ENCODE measurements at places on chromosomes 11 and 22.

- no peak for DNase-seq
These were observed 48.1 kb downstream of the TECTA start for GRCh38 chr11:121149116-121149515.

- DNase-seq, result no peak
These were observed 41.0 kb upstream of the XKR3 start for GRCh38 chr22:16866167-16866566.

- DNase-seq, result no peak
These were observed 485 bp downstream of the KCNJ4 start for GRCh38 chr22:38454353-38455075.

GRCh38 chr11:75249704-75250103, 9.1 kb downstream of the TPBGL start:
- no peak for DNase-seq

DNA sequence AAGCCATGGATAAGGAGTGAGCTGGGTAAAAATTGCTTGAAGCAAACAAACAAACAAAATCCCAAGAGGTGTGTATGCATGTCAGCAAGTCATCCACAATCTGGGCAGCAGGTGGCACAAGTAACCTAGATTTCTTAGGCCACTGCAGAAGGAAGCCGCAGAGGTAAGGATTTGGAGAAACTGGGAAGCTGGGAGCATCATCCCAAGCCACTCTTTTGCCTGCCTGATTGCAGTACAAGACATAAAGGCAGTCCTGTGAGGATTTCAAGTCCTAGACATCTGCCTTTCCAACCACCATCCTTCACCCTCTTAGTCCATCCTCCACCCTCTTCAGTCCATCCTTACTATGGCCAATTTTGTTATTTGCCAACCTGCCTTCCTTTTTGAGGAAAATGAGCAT, 67.2 kb upstream of the BMAL1 start:
- DNase-seq, result peak; percentile 77

DNA sequence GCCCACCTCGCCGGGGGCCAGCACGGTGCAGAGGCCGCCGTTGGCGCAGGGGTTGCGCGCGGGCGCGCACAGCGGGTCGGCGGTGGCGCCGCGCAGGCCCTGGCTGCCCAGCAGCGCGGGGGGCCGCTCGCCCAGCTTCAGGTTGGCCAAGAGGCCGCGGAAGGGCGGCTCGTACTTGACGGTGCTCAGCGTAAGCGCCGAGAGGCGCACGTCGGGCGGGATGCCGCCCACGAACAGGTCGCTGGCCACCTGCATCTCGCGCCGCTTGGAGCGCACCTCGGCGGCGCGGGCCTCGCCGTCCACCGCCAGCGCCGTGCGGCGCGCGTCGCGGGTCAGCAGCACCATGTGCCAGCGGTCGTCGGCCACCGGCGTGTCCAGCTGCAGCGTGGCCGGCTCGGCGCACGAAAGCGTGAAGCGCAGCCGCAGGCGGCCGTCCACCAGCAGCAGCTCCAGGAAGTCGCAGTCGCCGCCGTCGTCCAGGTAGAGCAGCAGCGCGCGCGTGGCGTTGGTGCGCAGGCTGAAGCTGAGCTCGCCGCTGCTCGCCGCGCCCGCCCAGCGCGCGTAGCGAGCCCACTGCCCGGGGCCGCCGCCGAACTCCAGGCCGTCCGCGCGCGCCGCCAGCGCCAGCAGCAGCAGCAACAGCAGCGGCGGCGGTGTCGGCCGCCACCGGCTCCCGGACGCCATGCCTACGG, 9.8 kb downstream of the NRXN2 start:
- DNase-seq, result peak; percentile 58

DNA sequence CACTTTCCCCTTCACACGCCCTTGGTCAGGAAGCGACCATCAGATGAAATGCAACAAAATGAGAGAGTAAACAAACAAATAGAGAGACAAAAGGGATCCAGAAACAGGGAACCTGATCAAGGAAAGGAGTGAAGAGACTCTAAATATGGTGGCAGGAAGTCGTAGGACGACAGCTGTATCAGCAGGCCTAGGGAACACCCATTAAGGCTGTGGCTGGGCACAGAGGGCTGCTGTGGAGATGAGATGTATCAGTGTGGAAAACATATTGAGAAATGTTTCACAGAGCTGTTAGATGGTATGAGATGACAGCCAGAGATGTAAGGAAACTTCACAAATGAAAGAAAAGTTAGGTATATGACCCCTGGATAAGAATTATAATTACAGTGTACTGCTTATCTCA, 155.8 kb upstream of the MTMR2 start:
- DNase-seq, result no peak

DNA sequence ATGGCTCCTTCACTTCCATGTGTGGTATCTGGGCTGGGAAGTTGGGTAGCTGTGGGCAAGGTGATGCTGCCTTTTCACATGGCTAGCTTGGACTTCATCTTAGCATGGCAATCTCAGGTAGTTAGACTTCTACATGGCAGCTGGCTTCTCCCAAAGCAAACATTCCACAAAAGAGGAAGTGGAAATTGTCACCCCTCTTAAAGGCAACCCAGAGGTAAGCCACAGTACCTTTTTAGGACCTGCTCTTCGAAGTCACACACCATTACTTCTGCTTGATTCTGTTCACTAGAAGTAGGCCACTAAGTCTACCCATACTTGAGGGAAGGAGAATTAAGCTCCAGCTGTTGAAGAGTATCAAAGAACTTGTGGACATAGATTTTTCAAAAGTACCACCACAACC, 25.9 kb downstream of the TUG1 start:
- DNase-seq, result no peak

DNA sequence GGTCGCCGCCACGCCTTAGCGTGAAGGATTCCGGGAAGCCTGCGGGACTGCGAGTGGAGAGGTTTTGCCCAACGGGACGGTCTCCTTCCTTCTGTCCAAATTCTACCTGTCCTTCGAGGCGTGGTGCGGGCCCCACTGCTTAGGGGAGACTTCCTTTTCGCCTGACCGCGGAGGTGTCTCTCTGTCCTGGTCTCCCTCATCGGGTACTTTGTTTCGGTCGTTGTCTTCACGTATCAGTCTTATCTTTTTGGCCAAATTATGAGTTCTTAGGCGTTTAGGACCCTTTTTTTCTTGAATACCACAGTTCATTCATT, 388 bp downstream of the HINFP start:
- DNase-seq, result no peak

- DNase-seq, result peak; percentile 76
These were observed 75.7 kb upstream of the INCENP start for GRCh38 chr11:62048100-62048499.

GRCh38 chr11:35142481-35143075, 3.6 kb downstream of the CD44 start:
- DNase-seq, result no peak

DNA sequence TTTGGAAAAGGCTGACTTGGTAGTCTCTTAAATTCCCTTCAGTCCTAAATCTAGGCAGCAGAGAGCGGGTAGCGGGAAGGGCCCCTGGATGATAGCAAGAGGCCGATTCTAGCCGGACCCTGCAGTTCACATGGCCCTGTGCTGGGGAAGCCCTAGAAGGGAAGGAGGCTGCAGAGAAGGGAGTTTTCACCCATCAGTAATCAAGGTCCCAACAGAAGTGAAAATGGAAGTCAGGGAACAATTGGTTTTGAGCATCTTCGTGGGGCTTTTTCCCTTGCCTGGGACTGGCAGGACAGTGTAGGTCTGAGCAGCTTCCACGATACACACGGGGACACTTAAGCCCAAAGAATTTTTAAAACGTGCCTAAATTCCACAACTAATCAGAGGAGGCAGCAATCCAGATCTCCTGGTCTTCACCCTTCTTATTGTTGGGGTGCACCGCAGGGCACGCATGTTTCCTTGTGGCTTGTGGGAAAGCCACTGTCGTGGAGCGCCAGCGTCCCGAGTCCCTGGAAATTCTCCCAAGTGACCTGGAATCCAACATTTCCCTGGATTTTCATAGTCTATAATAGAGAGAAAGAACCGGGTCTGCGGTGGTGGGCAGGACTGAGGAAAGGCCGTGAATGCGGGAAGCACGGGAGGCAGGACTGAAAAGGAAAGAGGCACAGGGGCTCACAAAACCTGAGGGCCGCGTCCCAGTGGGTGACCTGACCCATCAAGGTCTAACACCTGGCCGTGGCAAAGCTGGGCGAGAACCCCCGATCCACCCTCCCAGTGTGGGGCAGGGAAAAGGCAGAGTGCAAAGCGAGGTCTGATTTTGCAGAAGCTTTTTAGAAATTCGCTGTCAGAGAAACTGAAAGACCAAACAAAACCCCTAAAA, 846 bp upstream of the OAF start:
- peak; percentile 51 for DNase-seq

- no peak for DNase-seq
These were observed 32.6 kb upstream of the GNAZ start for GRCh38 chr22:23037429-23038333.
